Esophagus muscularis mucosa (tissue), 4 donors: ENCODE measurements at places on chromosomes 5 and 9. TPM values are rescaled to one million over a fixed set of nuclear protein-coding genes. Genes with fewer than 3 reads are reported as not detected.

The CCDC192 gene
- total RNA-seq = 1.1 TPM

The NTRK2 gene
- 4.9 TPM for total RNA-seq

The WNT8A gene
- total RNA-seq = not detected

The TERT gene
- not detected for total RNA-seq

The ZBTB43 gene
- total RNA-seq = 8.7 TPM

The TRIM14 gene
- 6.1 TPM for total RNA-seq

The OTP gene
- total RNA-seq = not detected

The DBH gene
- total RNA-seq = not detected

The PRUNE2 gene
- 728 TPM for total RNA-seq

DNA sequence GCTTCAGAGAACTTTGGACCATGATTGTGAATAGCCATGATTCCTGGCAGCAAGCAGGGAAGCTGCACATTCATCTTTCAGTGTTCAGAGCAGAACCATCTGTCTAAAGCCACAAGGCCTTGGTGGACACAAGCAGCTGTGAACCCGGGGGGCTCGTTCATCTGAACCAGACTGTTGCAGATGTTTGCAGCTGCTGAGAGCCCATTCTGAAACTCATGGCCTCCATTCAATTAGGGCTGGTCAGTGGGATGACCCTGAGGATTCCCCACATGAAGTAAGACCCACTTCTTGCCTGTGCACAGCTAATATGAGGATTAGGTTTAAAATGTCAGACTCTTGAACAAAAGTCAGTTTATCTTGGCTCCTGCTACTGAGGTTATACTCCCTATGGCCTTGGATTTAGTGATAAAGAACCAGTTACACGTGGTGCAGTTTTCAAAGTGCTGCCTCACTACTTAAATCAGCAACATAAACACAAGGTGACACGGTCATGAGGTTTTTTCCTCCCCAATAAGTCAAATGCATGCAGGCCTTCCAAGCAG lies 109.8 kb upstream of the IFNK start:
- no peak for DNase-seq
- no peaks in the 10 kb centered on the region for H3K36me3 ChIP-seq

- no peak overlapping the region for H3K27ac ChIP-seq
- H3K27me3 ChIP-seq = no peaks in the 10 kb centered on the region
- no peaks in the 10 kb centered on the region for H3K4me1 ChIP-seq
- no peak for DNase-seq
These were observed 136.6 kb downstream of the ADAMTS12 start for GRCh38 chr5:33755231-33755630.

GRCh38 chr5:76820526-76820890 lies 1.7 kb downstream of the F2RL1 start:
- H3K27me3 ChIP-seq = peaks cover 35% of the 10 kb centered on the region
- H3K36me3 ChIP-seq = no peaks in the 10 kb centered on the region
- no peak for DNase-seq
- H3K4me1 ChIP-seq = peaks cover 5% of the 10 kb centered on the region

DNA sequence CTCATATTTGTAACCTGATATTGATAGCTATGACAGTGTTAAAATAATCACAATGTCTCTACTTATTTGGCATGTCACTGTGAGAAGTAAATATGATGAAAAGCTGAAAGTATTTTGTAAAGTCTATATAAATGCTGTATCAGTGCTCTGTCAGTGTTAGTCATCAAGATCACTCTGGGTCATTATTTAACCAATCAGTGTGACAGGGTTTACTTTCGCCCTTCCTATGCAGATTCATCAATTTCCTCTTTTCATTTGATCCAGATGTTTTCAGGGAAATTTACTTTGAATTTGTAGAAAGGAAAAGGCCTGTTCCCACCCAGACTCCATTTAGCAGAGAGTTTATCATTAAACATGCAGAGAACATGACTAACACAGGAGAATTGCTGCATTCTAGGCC lies 9.9 kb upstream of the PCSK5 start:
- no peaks in the 10 kb centered on the region for H3K27me3 ChIP-seq
- H3K27ac ChIP-seq = no peak overlapping the region
- DNase-seq = no peak
- H3K4me1 ChIP-seq = no peaks in the 10 kb centered on the region
- no peaks in the 10 kb centered on the region for H3K36me3 ChIP-seq
- H3K4me3 ChIP-seq = no peak overlapping the region

- H3K27me3 ChIP-seq = no peaks in the 10 kb centered on the region
- H3K4me3 ChIP-seq = peak overlapping the region; percentile 78
- H3K4me1 ChIP-seq = peaks cover 44% of the 10 kb centered on the region
- DNase-seq = no peak
These were observed 312 bp downstream of the SET start for GRCh38 chr9:128689293-128689774.

- no peak overlapping the region for H3K4me3 ChIP-seq
- DNase-seq = no peak
- H3K36me3 ChIP-seq = no peaks in the 10 kb centered on the region
- peaks cover 67% of the 10 kb centered on the region for H3K4me1 ChIP-seq
- peak overlapping the region; percentile 82 for H3K27ac ChIP-seq
These were observed 60.4 kb downstream of the RAPGEF1 start for GRCh38 chr9:131679261-131680020.

- no peak overlapping the region for H3K27ac ChIP-seq
- no peak for DNase-seq
- H3K27me3 ChIP-seq = no peaks in the 10 kb centered on the region
- H3K36me3 ChIP-seq = no peaks in the 10 kb centered on the region
These were observed 61.9 kb upstream of the GHR start for GRCh38 chr5:42361315-42361688.

- no peak overlapping the region for H3K27ac ChIP-seq
- no peak for DNase-seq
- H3K27me3 ChIP-seq = no peaks in the 10 kb centered on the region
- peaks cover 10% of the 10 kb centered on the region for H3K4me1 ChIP-seq
- no peak overlapping the region for H3K4me3 ChIP-seq
These were observed 12.6 kb downstream of the IL9 start for GRCh38 chr5:135883026-135883425.

DNA sequence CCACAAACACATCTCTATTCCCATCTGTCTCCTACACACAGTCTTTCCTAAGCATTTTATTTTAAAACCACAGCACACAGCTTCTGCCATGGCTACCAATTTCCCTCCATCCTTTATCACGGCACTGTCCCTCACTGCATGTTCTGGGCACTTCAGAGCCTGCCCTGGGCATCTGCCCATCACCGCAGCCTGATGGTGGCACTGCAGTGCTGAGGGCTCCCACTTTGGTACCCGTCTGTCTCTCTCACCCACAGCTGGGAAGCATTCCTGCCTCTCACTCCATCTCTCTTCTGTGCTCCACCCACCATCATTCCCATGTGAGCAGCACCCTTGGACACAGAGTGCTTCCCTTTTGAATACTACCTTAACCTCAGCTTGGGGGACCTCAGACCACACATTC lies 31.7 kb downstream of the ZDHHC11 start:
- no peak overlapping the region for H3K4me3 ChIP-seq
- DNase-seq = no peak
- no peaks in the 10 kb centered on the region for H3K27me3 ChIP-seq
- no peaks in the 10 kb centered on the region for H3K36me3 ChIP-seq
- no peak overlapping the region for H3K27ac ChIP-seq

DNA sequence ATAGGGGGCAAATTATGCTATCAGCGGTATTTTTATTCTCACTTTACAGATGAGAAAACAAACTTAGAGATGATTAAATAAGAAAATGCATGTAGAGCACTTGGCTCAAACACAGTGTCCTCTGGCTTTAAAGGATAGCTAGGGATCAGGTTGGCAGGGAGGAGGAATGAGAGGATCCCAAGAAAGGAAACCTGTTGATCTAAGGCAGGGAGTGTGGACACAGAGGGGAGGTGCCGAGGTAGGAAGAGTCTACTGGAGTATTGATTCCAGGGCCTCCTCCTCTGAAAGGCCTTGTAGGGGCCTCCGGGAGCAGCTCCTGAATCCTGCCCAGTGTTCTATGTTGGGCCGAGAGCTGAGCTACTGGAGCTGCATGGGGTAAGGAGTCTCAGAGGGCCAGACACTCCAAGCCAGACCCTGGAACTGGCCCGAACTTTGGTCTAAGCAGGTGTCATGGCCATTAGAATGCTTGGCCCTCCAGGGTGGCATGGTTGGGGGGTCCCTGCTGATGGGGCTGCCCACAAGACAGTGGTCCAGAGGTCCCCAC lies 30.4 kb upstream of the TCF7 start:
- H3K36me3 ChIP-seq = no peaks in the 10 kb centered on the region
- H3K27me3 ChIP-seq = no peaks in the 10 kb centered on the region
- DNase-seq = no peak
- no peak overlapping the region for H3K4me3 ChIP-seq

DNA sequence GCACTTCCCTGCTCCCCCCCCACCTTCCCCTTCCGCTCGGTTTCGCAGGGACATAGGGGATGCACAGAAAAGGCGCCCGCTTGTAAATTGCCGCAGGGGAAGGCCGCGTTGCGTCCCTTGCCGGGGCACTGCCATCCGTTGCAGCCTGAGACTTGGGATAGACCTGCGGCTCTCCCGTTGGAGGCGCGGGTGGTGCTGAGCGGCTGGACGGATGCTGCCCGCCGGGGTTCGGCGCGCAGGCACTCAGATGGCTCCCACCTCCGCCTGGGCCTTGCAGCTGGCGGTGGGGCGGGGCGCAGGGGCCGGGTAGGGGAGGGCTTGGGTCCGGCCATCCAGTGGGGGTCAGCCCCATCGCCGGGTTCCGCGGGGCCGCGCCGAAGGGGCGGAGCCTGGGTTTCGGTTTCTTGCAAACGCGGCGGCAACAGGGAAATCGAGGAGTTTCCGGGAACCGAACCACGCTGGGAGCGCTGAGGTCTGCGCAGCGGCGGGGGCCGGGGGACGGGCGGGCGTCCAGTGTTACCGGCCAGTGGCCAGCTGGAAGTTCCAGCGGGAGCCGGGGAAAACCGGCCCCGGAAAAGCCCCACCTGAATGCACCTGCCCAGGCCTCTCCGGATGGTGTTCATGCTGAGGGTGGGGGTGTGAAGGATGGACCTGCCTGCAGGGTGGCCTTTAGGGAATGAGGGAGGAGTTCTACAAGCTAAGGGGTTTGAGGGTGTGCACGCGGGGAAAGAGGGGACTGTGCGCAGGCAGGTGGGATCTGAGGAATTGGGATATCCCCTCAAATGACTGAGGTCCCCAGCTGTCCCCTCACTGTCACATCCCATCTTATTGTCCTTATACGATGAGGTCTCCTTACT lies 6.3 kb upstream of the IRF1 start:
- H3K27me3 ChIP-seq = no peaks in the 10 kb centered on the region
- no peaks in the 10 kb centered on the region for H3K36me3 ChIP-seq
- H3K27ac ChIP-seq = peak overlapping the region; percentile 94
- H3K4me3 ChIP-seq = peak overlapping the region; percentile 73

DNA sequence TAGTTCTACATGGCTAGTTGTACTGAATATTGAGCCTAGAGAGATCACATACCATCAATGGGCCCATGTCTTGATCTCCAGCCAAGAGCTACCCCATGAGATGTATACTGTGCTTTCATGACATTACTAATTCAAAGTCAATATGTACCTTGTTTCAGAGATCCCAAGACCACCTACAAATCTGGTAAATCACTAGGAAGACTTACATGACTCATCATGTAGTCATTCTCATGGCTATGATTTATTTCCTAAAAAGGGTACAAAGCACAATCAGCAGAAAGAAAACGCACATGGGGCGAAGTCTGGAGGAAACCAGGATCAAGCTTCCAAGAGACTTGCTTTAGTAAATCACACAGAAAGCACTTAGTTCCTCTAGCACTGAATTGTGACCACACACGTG lies 103.0 kb downstream of the PCSK5 start:
- H3K4me3 ChIP-seq = no peak overlapping the region
- H3K27me3 ChIP-seq = no peaks in the 10 kb centered on the region
- no peaks in the 10 kb centered on the region for H3K36me3 ChIP-seq
- H3K27ac ChIP-seq = no peak overlapping the region
- peaks cover 9% of the 10 kb centered on the region for H3K4me1 ChIP-seq
- DNase-seq = no peak

DNA sequence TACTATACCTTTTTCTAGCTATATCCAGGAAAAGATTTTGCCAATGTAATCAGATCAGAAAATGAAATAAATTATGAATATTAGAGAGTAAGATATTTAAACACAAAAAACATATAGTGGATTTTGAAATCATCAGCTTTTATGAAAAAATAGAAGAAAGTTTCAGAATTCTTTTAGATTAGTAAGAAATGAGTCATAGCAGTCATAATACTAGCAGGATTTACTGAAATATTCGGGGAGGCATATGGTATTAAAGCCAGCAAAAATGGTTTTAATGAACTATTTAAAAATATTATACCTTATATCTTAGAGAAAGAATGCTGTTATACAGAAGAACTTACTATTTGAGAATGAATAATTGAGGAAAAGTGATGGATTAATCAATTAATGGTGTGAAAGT lies 303.6 kb upstream of the NUDT12 start:
- no peak overlapping the region for H3K4me3 ChIP-seq
- H3K27ac ChIP-seq = no peak overlapping the region
- DNase-seq = no peak
- H3K27me3 ChIP-seq = no peaks in the 10 kb centered on the region
- H3K36me3 ChIP-seq = no peaks in the 10 kb centered on the region
- no peaks in the 10 kb centered on the region for H3K4me1 ChIP-seq

GRCh38 chr5:438481-438981 lies 4.4 kb upstream of the EXOC3 start:
- DNase-seq = no peak
- no peak overlapping the region for H3K4me3 ChIP-seq
- H3K4me1 ChIP-seq = peaks cover 17% of the 10 kb centered on the region
- H3K27me3 ChIP-seq = no peaks in the 10 kb centered on the region

DNA sequence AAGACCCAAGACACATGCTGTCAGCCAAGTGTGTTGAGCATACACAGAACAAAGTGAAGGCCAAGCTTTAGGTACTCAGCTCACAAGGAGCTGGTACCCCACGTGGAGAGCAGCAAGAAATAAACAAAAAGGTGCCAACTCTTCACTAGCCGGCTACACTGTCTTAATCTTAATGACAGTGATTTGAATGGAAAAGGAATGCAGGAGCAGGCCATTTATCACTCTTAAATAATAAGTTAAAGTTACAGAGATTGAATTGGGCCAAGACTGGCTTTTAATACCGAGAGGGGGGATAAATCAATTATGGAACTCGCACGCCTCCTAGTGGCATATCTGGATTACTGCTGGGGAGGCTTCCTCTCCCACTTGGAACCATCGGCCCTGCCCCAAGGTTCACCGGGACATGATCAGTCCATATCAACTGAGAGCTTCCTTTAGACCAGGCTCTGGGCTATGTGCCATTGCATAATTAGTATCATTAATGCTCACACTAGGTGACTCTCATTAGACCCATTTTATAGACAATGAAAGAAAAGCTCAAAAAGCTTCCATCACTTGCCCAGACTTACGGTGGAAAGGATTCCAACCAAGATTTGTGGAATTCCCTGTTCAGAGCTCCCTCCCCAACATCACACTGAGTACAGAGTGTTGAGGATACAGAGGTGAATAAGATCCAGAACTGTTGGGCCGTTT lies 94.0 kb downstream of the ACTL7B start:
- no peak overlapping the region for H3K27ac ChIP-seq
- peaks cover 9% of the 10 kb centered on the region for H3K4me1 ChIP-seq
- no peaks in the 10 kb centered on the region for H3K27me3 ChIP-seq
- H3K4me3 ChIP-seq = no peak overlapping the region
- no peaks in the 10 kb centered on the region for H3K36me3 ChIP-seq

- H3K27me3 ChIP-seq = no peaks in the 10 kb centered on the region
- no peak for DNase-seq
- peaks cover 28% of the 10 kb centered on the region for H3K4me1 ChIP-seq
- H3K4me3 ChIP-seq = no peak overlapping the region
- no peak overlapping the region for H3K27ac ChIP-seq
These were observed 51.1 kb downstream of the RICTOR start for GRCh38 chr5:39023121-39023520.
